ENCODE measurements at places on chromosomes 6 and 20.

DNA sequence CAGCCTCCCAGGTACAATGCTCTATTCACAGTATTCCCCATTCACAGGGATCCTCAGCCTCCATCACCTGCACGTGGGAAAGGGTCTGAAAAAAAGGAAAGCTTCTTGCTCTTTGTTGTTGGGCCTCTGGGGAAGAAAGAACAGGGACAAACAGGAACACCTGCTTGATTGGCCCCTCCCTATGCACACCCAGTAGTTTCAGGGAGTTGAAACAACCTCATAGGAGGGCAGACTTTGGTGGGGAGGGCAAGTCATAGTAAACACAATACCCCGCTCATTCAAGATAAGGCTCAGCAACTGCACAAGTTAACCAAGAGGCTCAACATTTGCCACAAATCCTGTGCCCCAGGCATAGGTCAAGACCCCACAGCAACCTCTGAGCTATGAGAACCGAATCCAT is 1.7 kb downstream of the GHRH start:
- DNase-seq = no peak

DNA sequence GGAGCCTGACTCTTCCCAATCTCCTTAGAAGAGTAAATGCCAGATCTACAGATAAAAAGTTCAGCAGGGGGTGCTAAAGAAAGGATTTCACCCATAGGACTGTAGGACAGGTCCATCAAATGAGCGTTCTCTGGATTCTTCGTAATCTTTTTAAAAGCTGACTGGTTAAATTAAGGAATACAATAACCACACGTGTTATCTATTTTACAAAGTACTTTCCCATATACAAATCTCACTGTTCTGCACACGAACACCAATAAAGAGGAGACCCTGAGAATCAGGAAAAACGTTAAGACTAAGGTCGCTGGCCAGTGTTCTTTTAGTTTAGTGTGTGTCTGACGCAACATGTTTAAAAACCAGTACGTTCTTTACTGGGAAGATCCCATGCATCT is 542 bp downstream of the TUBE1 start:
- DNase-seq = no peak

GRCh38 chr6:124446961-124447360 is 515.3 kb upstream of the RNF217 start:
- no peak for DNase-seq

DNA sequence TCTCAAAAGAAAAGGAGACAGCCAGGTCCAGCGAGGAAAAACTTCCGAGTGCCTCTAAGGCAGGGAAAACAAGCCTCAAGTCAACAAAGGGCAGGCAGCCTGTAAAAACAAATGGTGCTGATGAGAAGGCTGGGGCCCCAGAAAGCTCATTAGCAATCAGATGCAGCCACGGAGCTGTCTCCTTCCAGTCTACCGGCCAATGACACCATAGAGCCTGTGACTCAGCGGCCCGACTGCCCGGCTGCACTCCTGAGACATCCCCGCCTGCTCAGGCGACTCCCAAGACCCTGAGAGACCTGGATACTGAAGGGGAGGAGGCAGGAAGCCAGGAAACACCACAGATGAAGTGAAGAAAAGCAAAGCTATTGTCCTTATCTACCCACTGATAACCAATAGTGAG is 120.1 kb upstream of the HDDC2 start:
- DNase-seq = no peak

- no peak for DNase-seq
Observed at GRCh38 chr6:43840490-43841218, 70.6 kb downstream of the VEGFA start.

DNA sequence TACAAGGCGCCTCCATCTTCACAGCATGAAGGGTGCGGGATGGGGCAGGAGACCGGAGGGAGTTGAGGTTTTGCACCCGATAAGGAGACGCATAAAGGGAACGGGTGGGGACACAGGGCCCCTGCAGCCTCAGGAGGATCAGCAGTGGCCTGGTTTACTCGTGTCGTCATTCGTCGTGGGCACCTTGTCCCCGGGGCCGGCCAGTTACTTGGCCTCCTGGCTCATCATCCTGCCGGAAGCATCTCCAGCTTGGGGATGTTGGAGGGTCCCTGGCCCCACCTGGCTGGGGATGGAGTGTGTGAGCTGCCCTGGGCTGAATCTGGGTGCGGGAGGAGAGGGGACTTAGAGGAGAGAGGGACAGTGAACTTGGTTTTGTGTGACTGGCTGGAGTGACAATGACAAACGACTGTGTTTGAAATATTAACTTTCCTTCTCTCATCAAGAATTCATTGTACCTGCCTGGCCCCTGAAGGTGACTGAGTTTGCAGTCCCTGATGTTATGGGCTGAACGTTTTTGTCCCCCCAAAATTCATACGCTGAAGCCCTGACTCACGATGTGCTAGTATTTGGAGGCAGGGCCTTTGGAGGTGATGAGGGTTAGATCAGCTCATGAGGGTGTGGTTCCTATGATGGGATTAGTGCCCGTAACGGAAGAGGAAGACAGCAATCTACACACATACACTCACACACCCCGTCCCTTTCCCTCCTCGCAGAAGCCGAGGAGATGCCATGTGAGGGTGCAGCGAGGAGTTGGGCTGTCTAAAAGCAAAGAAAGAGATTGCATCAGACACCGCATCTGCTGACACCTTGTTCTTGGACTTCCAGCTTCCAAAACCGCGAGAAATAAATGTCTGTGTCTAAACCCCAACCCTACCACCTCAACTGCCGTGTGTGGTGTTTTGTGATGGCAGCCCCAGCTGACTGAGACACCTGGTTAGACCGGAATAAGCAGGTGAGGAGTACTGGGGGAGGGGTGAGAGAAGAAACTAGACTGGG is 65.0 kb upstream of the MAP3K4 start:
- no peak for DNase-seq

DNA sequence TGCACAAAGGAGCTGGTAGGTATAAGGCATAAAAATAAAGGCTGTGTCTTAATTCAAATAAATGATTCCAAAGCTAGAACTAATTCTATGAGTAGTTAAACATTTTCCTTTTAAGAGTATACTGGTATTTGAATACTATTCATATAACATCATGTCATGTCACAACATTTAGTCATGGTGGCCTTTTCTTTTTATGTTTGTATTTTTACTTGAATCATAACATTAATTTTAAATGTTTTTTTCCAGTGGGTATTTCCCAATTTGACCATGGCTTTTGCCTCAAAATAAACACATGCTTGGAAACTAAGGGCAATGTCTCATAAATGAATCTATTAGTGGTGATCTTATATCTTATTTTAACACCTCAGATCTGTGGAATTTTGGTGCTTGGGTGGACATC is 177.1 kb downstream of the CD109 start:
- DNase-seq = no peak

DNA sequence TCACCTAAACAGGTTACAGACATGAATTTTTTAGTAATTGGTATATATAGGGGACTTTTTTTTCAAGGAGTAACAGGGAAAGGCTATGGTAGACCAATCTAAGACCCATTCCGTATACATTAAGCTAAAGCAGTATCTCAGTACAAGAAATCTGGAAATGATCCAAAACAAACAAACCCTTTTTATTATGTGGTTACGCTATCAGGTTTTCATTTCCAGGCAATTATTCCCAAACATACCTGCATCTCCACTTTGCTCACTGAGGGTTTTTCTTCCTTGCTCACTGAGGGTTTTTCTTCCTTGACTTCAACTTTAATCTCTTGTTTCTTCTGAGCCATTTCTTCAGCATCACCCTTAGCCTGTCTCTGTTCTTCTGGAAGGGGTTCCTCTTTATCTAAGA is 107.3 kb downstream of the EPB41L2 start:
- DNase-seq = no peak

GRCh38 chr20:43690943-43691598 is 24.2 kb downstream of the MYBL2 start:
- DNase-seq = no peak

GRCh38 chr6:68008445-68008844 is 626.6 kb upstream of the ADGRB3 start:
- DNase-seq = no peak

DNA sequence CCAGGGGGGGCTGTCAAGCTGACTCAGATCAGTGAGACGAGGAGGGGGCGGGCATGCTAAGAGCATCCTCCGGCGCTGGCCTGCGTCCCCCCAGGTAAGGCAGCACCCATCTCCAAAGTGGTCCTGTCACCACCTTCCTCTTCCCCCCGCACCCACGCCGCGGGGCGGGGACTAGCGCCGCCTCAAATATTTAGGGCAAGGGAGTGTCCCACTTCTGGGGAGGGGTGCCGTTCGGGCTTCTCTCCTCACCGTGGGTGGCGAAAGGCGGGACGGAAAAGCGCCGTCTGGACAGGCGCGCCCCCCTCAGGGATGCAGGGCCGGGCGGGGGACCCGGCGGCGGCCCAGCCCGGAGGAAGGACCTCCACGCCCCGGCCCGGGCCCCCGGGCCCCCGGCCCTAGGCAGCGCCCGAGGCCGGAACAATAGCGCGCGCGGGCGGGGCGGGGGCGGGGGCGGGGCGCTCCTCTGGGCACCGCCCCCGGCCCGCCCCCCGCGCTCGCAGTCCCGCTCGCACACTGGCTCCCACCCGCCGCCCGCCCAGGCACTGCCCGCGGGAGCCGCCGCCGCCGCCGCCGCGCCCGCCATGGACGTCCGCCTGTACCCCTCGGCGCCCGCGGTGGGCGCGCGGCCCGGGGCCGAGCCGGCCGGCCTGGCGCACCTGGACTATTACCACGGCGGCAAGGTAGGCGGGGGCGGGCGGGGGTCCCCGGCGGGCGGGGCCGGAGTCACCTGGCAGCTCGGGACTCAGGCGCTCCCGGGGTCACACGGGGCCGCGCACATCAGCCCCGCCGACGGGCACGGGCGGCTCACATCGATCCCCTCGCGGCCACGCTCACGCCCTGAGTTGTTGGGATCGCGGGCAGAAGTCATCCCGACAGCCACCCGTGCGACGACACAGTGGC is at the start of gene TOX2:
TSS of gene TOX2 (plus strand) at position 542 of the 900 bp plus-strand sequence. CDS start at position 582, 40 bp downstream.
- DNase-seq = peak; percentile 62

- DNase-seq = no peak
Observed at GRCh38 chr20:47768016-47768824, 17.1 kb downstream of the SULF2 start.

- DNase-seq = no peak
Observed at GRCh38 chr6:134719911-134720310, 230.0 kb downstream of the ALDH8A1 start.

GRCh38 chr6:8633762-8634161 is 198.4 kb upstream of the SLC35B3 start:
- DNase-seq = no peak

- DNase-seq = no peak
Observed at GRCh38 chr6:6997263-6998193, 110.2 kb upstream of the RREB1 start.

DNA sequence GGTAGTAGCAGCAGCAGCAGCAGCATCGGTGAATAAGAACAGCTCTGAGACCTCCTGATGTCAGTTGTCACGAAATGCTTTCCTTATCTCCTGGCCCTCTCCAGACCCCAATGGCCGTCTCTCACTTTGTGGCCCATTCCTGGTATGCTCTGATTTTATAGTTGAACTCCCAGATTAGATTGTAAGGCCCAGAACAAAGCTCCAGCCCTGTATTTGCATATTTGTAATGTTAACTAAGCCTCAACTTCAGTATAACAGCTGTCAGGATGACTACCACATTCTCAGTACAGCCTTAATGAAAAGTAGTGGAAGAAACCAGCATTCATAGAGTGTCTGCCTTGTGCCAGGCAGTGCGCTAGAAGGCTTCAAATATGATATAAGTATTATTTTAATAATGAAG is 180.9 kb downstream of the SASH1 start:
- no peak for DNase-seq

GRCh38 chr6:149031859-149032598 is 285.2 kb downstream of the UST start:
- DNase-seq = peak; percentile 63

- DNase-seq = no peak
Observed at GRCh38 chr20:25197870-25198190, 2.3 kb downstream of the ENTPD6 start.

DNA sequence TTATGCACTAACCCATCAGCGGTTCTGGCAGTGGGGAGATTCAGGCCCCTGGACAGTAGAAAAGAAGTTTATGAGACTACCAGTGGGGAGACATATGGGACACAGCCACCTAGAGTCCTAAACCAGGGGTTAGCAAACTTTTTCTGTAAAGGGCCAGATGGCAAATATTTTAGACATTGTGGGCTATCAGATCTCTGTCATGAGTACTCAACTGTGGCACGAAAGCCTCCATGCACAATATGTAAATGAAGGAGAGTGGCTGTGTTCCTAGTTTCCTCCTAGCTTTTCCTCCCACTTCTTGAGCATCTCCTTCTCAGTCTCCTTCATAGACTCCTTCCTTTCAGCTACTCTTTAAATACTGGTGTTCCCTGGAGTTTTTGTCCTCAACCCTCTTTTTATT is 3.3 kb upstream of the HLA-DMA start:
- no peak for DNase-seq

DNA sequence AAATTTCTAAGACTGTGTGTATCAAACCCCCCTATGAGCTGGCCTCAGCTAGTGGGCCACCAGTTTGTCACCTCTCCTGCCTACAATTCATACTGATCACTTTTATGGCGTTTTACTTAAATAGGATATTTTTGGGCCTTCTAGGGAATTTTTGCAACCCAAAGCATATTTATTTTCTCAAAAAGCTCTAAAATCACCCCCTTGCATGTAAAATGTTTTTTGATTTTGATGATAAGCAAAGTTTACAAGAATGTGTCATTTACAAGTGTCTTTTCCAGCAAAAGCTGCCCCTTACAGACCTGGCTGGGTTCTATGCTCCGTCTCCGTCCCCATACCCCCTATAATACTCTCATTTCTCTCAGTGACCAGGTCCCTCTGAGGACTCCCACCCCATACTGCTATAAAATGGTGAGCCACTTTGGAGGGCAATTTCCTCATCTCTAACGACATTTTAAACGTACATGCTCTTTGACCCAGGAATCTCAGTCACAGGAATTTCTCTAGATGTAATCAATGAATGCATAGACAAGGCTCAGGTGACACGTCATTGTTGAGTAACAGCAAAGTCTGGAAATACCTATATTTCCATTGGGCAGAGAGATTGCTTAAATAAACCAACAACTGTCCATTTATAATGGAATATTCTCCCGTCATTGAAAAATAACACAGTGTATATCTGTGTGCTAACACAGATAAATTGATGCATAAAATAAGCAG is 13.9 kb upstream of the OCSTAMP start:
- DNase-seq = no peak

DNA sequence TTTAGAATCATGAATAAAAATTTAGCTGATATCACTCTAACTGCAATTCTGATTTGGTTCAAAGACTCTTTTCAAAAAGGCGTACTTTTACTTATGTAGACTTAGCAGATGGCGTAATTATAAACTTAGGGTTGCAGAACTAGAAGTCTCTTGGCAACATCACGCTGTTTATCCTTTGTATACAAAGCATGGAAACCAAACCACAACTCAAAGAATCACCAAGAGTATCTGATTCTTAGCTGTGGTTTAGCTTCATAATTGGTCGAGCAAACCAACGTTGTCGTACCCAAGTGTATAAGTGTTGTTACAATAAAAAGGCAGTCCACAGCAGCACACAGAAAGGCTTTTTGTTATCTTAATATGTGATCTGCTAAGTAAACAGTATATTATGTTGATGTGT is 18.2 kb downstream of the STMND1 start:
- DNase-seq = no peak

DNA sequence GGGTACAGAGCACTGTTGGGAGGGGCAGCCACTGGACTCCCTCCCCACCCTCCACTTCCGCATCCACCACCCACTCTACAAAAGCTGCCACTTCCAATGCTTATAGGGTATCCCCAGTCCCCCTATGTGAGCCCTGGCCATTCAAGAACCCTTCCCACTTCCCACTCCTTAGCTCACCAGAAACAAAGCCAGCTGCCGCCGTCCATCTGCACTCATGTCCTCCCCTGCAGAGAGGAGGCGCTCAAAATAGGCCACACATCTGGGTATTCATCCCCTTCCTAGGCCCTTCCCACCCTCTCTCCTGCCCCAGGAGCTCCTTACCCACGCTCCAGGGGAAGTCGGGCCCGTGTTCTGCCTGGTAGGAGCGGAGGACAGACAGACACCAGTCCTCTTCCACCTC is 6.5 kb upstream of the LY6G5C start:
- no peak for DNase-seq
